ENCODE measurements at places on chromosomes 5 and 9. TPM values are rescaled to one million over a fixed set of nuclear protein-coding genes. Genes with fewer than 3 reads are reported as not detected.

Gene CATSPER3
- total RNA-seq: 0.86 TPM

Gene DAB2
- total RNA-seq: 7.6 TPM

Gene ANKRA2
- 10.6 TPM for total RNA-seq

Gene TYRP1
- not detected for total RNA-seq

Gene ANKRD18A
- total RNA-seq: 1.6 TPM

Gene PHF24
- total RNA-seq: not detected
